ENCODE measurements at places on chromosomes 13 and 19.

DNA sequence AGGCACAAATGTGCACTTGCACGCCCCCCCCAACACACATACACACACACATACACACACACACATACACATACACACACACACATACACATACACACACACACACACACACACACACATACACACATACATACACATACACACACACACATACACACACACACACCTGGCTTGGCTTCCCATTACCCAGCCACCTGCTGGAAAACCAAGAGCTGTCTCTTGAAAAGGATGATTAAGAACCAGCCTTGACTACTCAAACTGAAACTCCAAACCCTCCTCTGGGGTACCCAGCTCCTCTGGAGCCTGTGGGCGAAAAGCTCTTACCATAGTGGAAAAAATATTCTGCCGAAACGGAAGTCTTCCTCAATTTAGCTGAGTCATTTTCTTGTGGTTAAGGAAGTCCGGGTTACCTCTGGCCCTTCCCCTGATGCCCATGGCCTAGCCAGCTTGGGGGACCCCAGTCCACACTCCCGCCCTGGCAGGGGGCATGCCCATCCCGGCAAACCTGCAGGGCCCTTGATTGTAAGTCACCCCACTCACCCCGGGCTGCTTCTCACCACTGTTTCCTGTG, 21.9 kb downstream of the CEBPA start:
- DNase-seq, result no peak

GRCh38 chr19:41456342-41456918, 13.5 kb downstream of the ERICH4 start:
- peak; percentile 18 for DNase-seq

- DNase-seq, result no peak
These were observed 39.1 kb downstream of the PEPD start for GRCh38 chr19:33482476-33482875.

- no peak for DNase-seq
These were observed 138.2 kb downstream of the DCLK1 start for GRCh38 chr13:35992964-35993363.

DNA sequence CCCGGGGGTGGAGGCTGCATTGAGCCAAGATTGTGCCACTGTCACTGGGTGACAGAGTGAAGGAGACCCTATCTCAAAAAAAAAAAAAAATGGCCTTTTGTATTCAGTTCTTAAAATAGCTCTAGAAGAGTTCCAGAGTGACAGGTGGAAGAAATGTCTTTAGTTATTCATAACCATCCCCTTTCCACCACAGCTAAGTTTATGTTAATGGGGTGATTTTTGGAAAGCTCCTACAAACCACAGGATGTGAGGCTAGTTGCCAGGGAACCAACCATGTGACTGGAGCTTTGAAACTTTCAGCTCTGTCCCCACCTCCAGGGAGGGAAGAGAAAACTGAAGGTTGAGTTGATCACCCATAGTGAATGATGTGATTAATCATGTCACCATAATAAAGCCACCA, 6.9 kb downstream of the ZNF490 start:
- no peak for DNase-seq

DNA sequence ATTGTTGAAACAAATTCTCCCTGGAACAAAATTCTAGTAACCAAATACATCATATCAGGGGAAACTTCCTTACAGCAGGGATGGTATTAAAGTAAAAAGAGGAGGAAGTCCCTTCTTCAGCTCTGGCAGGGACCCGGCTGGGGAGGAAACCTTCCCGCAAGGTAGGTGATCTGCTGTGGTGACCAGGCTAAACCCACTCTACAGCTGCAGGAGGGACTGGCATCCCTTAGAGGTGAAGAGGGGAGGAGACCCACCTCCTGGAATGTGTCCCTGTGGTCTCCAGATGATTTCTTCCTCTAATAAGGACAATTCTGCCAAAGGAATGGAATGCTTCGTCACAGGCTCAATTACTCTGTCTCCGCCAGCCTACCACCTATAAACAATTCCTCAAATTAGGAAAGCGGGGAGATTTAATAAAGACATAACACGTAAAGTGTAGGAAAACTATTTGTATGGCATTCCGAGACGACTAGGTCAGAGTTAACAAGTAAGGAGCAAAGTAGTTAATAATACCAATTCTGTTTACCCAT, 637 bp upstream of the PDS5B start:
- DNase-seq, result no peak

GRCh38 chr13:80126389-80127068, 214.4 kb downstream of the SPRY2 start:
- DNase-seq, result no peak

DNA sequence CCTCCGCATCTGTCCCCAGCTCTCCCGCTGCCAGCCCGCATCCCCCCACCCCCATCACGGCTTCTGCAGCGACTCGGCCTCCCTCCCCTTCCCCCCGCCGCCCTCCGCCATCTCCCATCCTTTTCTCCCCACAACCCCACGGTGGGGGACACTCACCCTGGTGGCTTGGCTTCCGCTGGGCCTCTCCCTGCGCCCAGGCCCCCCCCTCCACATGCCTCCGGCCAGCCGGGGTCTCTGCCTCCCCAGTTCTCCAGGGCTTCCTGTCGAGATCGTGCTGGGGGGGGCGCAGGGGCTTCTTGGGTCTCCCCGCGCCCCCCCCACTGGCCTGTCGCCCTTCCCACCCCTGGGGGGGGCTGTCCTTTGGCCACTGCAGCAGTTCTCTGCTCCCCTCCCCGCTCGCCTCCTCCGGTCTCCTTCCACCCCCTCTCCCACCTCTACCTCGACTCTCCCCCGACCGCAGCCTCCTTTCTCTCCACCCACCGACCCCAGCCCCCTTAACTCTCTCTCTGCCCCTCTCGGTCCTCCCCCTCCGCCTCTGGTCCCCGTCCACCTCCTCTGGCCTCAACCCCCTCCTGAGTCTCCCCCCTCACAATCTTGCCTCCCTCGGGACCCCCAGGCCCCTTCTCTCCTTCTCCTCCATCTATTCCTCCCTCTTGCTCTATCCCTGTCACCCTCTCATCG, 17.1 kb downstream of the LRRC4B start:
- no peak for DNase-seq

GRCh38 chr19:33795370-33796163, 1.1 kb upstream of the KCTD15 start:
- DNase-seq, result peak; percentile 45

DNA sequence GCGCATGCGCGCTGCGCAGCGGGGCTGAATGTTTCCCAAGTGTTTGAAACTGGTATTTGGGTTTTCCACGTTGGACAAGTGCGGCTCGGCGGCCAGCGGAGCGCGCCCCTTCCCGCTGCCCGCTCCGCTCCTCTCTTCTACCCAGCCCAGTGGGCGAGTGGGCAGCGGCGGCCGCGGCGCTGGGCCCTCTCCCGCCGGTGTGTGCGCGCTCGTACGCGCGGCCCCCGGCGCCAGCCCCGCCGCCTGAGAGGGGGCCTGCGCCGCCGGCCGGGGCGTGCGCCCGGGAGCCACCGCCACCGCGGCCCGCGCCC, at the start of gene ING1:
Gene ING1, plus strand, starts transcription at position 59 of the 311 bp plus-strand sequence. CDS start 450 bp downstream, outside the sequence.
- no peak for DNase-seq

DNA sequence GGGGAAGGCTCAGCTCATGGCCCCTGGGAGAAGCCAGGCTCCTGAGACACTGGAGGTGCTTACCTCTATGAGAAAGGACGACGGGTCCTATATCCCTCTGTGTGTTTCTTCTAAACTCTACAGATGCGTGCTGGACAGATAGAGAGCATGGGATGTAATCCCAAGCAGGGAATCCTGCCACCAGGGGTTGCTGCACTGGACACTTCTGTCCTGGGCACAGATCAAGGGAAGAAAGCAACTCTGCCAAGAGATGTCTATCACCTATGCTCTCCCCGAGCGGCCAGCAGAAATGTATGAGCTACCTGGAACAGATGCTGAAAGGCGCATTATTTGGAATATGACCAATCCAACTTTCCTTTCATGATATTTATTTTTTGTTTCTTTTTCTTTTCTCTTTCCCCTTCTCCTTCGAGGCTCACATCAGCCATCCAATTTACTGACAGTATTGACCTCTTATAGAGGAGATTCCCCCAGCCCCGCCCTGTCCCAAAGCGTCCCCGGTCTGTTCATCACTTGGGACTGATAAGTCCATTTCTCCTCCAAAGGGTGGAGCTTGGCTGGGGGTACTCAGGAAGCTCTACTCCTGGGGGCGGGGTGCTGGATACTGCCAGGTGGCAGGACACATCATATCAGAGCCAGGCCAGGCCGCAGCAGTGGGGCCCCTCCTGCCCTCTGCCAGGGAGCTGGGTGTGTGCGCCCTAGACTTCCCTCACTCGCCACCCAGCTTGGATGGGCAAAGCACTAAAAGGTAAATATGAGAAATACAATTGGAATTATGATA, 34.2 kb downstream of the TSHZ3 start:
- DNase-seq, result no peak

- DNase-seq, result no peak
These were observed 162.5 kb downstream of the OLFM4 start for GRCh38 chr13:53191091-53191490.

DNA sequence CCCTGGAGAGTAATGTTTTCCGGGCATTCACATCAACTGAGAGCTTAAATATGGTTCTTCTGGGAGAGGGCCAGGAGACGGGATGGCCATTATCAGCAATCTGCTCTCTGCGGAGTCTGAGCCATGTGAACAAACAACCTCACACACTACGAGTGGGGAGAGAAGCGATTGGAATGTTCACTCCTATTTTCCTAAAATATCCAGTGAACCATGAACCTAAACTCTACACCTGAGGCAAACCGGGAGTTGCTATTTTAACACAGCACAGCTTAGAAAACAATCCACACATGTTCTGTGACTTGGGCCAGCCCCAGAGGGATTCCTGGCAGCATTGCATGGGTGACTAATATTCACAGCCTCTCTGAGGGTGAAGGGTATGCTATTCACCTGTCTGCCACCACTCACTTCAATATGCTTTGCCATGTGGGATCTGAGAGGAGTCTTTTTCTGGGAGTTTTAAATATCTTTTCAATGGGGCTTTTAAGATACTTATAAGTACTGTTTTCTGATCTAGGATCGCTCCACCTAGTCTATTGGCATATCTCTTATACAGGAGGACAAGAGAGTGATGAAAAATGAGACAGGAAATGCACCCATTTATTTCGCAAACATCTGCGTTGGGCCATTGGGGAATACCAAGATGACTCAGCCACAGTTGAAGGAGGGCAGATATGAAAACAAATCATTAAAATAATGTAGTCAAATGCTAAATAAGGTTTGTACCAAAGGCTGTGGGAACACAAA, 72.6 kb upstream of the SERP2 start:
- no peak for DNase-seq

- DNase-seq, result no peak
These were observed 89.6 kb downstream of the LMO7 start for GRCh38 chr13:75725736-75726135.

DNA sequence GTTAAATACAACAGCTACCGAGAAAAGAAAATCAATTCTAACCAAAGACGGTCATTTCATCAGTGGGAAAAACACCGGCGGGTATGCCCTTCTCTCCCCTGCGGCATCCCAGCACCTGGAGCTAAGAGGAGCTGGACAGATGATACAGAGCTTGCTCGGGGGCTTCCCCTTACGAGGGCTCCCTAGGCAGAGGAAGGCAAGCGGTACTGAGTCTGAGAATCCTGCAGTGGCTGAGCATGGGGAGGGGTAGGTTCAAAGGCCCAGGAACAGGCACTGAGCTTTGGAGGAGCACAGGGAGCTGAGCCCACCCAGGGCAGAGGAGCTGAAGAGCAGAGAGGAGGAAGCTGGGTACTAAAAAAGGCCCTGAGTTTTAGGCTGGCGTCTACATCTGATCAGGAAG, 12.7 kb downstream of the STK24 start:
- DNase-seq, result no peak

GRCh38 chr19:56252699-56253422, 19.7 kb upstream of the EDDM13 start:
- DNase-seq, result peak; percentile 25

DNA sequence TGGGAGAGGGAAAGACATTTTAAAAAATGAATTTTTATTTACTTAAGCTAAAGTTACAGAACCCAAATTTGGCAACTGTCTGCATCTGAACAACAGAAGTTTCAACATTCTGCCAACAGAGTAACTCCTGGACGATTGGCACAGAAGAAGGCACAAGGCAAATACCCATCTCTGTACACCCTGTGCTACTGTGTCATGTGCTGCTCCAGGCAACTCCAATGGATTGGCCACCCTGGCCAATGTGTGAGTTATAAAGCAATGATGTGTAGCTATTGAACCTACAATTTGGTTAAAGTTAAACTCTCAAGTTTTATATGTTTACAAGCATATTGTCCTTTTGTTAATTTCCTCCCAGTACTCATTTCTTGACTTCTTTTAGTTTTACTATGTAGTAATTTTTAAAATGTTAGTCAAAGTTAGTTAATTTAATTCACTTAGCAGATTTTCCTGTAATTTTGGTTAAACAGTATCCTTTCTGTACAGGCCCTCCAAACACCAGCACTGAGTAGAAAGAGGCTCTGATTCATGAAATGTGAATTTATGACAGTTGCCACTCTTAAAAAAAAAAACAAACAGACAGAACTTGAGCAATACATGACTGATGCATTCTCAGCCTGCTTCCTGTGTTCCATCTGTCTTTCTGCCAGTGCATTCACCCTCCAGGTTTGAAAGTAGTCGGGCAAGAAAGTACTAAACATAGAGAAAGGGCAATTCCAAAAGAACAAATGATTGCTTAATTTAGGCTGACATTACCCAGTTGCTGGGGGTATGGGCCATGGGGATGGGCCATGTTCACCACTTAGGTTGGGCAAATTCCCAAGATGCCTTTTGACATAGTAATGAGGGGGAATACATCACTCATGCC, 5.9 kb downstream of the STARD13 start:
- DNase-seq, result no peak

- no peak for DNase-seq
These were observed 16.6 kb downstream of the SIGLEC8 start for GRCh38 chr19:51441410-51442390.

GRCh38 chr13:90168953-90169352, 1178.5 kb upstream of the MIR17HG start:
- no peak for DNase-seq

GRCh38 chr19:20154636-20155035, 12.4 kb upstream of the ZNF486 start:
- no peak for DNase-seq

- DNase-seq, result no peak
These were observed 64.8 kb upstream of the F7 start for GRCh38 chr13:113040597-113041292.

DNA sequence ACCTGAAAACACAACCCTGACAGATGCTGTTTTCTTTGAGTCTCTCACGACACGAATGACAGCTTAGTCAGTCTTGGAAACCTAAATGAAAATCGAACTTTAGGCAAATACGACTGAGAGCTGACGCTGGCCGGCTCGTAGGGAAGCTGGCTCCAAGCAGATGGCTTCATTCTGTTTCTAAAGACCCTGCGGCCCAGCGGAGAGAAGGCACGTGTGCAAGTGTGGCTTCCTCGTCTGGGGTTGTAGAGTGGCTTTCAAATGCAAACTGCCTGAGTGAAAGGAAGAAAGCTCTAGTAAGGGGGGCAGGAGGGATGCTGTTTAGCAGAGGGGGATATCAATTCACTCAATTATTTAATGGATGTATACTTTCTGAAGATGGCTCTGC, 26.1 kb upstream of the TIMM44 start:
- DNase-seq, result no peak

Measured in tibial nerve (tissue), 4 donors.